ENCODE measurements at places on chromosomes 5 and 9.

- no peak for DNase-seq
These were observed 43.9 kb upstream of the ARAP3 start for GRCh38 chr5:141725891-141726290.

- no peak for DNase-seq
These were observed 215.8 kb upstream of the CYLC2 start for GRCh38 chr9:102779356-102779755.

DNA sequence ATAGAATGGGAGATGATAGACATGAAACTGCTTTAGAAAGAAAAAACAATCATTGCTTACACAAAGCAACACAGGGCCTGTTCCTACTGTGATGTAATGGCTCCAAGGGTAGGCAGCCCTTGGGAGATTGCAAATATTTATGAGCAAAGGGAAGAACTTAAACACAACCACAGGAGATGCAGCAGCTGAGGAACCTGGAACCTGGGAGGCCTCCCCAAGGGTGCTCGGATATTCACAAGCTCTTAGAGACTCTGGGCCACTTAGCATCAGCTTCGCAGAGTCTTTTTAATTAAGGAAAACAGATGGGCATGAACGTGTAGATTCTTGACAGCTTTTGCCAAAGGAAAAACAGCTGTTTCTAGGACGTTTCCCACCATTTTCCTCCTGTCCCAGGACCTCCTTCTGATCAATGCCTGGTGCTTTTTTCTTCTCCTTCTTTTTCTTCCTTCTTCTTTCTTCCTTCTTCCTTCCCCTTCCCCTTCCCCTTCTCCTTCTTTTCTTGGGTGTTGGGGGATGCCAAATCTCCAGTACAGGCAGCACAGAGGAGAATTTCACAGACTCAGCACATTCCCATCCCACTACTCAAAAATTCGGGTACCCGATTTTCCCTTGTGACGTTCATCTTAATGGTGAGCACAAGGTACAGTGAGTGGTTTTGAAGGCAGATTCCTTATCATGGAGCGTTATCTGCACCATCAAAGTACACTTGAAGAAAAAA is 28.1 kb upstream of the TCF7 start:
- no peak for DNase-seq

DNA sequence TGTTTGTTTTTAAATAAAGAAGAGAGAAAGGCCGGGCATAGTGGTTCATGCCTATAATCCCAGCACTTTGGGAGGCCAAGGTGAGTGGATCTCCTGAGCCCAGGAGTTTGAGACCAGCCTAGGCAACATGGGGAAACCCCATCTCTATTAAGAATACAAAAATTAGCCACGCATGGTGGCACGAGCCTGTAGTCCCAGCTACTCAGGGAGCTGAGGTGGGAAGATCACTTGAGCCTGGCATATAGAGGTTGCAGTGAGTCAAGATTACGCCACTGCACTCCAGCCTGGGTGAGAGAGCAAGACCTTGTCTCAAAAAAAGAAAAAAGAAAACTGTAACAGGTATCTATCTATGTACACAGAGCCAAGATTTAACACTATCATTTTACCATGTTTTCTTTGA is 34.2 kb upstream of the CDC42SE2 start:
- DNase-seq: no peak

DNA sequence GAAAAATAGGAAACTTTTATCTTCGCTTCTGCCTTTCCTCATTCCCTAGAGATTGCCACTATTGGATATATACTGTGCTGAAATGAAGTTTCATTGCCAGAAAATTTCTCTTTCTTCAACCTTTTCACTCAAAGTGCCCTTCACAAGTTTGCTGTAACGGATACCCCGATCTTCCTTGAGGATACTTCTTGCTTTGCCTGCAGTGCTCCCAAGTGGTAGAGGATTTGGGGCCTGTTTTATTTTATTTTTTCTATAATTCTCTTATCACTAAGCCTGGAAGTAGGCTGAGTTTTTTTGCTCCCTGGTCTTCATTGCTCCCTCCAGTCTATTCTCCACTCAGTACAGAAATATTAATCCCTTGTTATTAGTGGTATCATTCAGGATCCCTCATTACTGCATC is 481.4 kb upstream of the CDH18 start:
- DNase-seq: no peak
